ENCODE measurements at places on chromosomes 11 and 22.
A peak's percentile ranks its signal among the peaks of the same experiment; 100 is the strongest.

- DNase-seq: peak; percentile 48
Measured at GRCh38 chr11:3855808-3856491, 486 bp downstream of the STIM1 start.

DNA sequence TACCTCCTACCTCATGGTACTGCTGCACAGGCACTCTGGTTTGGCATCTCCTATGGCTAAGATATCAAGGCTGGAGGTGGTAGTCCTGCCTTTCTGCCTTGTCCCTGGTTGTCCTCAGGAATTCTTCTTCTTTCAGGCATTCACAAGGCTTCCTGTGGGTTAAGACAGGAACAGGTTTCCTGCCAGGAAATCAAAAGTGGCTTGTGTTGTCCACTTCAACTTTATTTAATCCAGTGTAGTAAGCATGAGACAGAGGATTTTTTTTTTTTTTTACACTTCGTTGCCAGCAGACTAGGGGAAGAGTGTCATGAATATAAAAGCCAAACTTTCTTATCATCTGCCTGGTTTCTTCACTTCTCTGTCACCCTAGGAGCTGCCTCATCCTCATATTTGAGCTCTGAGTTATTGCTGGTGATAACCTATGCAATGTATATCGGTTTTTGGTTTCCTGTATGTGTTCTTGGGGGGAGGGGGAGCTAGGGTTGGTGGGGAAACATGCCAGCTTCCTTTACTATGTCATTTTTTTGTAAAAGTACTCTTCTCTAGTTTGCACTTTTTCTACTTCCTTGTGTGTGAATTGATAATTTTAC, 50.2 kb downstream of the XKR3 start:
- DNase-seq: no peak

GRCh38 chr11:9716275-9717039, 52.6 kb downstream of the SWAP70 start:
- DNase-seq: peak; percentile 30

DNA sequence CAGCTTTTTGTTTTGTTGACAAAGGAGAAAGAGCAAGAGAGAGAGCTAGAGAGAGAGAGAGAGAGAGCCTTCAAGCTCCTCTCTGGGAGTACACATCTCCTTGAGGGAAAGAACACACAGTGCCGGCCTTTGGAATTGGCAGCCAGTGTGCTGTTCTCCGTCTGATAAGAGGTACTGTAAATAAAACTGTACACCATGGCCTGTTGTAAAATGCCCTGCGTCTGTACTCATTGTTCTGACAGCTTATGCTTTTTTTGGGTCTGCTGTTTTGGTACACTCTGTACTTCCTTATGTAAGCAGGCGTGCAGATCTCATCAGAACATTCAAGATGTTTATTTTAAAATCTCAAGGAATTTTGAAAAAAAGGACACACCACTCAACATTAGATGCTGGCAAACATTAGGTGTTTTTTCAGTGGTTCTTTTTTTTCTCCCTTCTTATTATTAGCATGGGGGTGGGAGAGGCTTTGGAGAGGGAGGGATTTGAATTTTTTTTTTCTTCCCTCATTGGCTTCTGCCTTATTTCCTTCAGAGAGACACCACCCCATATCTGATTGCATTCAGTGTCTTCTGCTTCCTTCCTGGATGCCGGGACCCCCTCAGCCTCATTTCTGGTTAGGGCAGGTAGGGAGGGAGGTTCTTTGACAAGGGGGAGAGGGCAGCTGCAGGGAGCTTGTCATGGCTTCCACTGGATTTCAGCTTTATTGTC, 116.8 kb upstream of the NNMT start:
- DNase-seq: no peak

DNA sequence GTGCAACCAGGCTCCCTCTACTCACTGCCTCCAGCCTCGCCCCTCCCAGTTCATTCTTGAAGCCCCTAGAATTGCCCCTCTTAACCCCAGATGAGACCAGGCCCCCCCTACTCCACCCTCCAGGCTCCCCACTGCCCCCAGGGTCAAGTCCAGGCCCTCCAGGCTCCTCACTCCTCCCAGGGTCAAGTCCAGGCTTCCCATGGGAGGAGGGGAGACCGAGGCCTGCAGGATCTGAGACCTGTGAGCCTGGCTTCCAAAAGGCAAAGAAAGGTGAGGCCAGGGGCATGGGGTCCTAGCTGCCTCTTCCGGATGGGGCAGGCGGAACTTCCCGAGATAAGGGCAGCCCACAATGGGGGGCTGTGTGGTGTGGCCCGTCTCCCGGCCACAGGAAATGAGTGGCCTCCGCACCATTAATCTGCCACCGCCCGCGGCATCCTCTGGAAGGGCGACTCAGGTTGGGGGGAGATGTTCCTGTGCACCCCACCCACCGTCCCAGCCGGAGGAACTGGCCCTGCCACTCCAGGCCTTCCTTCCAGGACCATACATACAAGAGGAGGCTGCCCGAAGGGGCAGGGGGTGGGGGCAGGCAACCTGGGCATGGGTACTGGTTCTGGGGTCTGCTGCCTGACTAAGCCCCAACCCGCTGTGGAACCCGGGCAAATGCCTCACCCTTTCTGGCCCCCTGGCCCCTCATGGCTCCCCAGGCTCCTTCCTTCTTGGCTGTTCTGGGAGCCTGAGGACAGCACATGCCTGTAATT, 35.1 kb upstream of the WNT11 start:
- DNase-seq: no peak

GRCh38 chr11:17129003-17129402, 51.5 kb upstream of the RPS13 start:
- no peak for DNase-seq

GRCh38 chr11:45093761-45094455, 52.5 kb upstream of the PRDM11 start:
- DNase-seq: no peak

DNA sequence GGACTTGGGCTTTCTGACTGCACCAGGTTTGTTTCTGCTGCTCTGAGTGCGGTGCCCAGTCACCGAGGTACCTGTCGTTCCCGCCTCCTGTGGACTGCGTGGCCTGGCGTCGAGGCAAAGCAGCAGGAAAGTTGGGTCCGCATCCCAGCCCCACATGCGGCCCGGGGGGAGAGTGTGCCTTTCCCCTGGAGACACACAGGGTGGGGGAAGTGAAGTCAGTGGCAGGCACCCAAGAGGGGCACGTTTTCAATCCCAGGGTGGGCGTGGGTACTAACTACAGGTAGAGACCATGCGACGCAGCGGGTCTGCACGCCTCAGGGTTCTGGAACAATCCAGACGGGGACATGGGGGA, 25.3 kb upstream of the GRAMD4 start:
- no peak for DNase-seq

DNA sequence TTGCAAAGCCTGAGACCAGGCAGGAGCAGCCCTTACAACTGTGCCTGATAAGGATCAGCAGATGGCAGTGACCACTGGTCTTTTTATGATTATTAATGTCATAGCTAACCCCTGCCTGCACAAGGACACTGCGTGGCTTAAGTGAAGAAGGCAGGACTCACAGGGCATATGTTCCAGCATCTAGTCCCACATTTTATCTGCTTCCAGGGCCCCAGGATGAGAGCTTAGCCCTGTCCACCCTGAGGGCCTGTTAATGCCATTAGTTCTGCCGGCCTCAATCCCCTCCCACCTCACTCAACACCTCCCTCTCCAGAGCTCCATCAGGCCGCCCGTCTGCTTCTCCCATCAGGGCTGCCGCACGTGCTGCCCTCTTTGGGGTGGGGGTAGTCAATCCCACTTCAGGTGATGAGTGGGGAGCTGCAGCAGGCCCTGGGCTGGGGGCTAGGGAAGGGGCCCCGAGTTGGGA, 33.1 kb upstream of the TSPAN18 start:
- no peak for DNase-seq

- no peak for DNase-seq
Measured at GRCh38 chr11:18106688-18107087, 806 bp upstream of the SAAL1 start.

DNA sequence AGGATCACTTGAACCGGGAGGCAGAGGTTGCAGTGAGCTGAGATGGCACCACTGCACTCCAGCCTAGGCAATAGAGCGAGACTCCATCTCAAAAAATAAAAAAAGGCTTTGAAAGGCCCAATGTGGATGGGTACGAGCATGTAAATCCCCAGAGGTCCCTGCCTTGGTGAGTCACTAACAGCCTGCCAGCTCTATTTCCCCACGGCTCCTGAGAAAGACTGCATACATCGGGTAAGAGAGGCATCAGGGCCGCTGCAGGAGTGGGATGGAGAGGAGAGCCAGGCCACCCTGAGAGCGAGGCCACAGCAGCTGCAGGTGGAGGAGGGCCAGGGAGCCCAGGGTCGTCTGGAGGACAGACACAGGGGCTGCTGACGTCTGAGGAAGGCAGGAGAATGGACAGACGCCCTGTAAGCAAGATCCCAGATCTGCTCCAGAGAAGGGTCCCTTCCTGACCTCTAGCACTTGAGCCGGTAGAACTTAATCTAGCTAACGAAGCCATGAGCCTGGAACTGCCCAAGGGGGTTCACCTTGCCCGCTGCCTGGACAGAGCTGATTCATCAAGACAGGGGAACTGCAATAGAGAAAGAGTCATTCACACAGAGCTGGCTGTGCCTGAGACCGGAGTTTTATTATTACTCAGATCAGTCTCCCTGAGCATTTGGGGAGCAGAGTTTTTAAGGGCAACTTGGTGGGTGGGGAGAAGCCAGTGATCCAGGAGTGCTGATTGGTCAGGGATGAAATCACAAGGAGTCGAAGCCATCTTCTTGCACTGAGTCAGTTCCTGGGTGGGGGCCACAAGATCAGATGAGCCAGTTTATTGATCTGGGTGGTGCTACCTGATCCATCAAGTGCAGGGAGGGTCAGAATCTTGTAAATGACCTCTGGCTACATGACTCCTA, 5.1 kb upstream of the KRTAP5-9 start:
- DNase-seq: no peak

GRCh38 chr22:32082331-32082730, 39.3 kb downstream of the SLC5A1 start:
- DNase-seq: no peak

GRCh38 chr11:88886796-88887195, 179.0 kb downstream of the GRM5 start:
- DNase-seq: peak; percentile 50

- DNase-seq: no peak
Measured at GRCh38 chr11:125071435-125071834, 8.3 kb downstream of the SLC37A2 start.

DNA sequence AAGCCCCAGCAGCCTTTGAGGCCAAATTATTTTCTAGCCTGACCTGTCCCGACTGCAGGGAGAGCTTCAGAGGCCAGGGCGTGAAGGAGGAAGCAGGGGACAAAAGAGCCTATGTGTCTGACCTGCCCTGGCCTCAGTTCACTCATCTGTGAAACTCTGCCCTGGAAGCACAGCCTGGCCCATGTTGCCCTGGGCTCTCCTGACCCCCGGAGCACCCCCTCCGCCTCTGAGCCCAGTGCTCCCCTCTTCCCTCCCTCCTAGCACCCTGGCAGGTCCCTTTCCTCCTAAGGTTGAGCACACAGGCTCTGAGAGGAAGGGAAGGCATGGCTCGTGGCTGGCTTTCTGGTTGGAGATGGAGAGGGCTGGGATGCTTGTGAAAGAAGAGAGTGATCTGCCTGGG, 3.4 kb upstream of the A4GALT start:
- DNase-seq: no peak

DNA sequence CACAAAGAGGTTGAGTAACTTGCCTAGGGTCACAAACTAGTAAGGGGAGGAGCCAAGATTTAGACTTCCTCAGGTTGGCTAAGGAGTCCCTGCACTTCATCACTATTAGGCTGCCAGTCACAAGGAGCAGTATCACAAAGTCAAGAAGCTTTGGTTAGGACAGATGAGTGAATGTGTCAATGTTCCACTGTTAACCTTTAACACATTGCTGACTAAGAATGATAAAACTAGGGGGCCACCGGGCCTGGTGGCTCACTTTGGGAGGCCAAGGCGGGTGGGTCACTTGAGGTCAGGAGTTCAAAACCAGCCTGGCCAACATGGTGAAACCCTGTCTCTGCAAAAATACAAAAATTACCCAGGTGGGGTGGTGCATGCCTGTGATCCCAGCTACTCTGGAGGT, 32.0 kb downstream of the TMEM123 start:
- DNase-seq: no peak

- DNase-seq: peak; percentile 74
Measured at GRCh38 chr11:116930177-116930576, 92.8 kb upstream of the APOA1 start.

DNA sequence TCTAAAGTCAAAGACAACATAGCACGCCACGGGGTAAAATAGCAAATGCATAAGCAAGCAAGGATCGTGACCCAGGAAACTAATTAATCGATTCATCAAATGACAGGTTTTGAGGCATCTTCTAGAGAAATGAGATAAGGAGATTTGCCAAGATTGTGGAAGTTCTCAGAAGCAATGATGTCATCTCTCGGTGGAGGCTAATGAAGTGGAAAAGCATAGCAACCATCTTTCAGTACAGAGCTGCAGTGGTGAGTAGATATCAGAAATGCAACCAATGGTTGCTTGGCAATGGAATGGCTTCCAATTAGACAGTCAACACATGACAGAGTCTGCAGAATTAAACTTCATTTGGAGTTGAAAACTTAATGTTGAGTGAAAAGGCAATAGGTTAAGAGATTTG, 116.0 kb downstream of the KIRREL3 start:
- no peak for DNase-seq

- no peak for DNase-seq
Measured at GRCh38 chr11:80024119-80024518, 583.3 kb upstream of the TENM4 start.

DNA sequence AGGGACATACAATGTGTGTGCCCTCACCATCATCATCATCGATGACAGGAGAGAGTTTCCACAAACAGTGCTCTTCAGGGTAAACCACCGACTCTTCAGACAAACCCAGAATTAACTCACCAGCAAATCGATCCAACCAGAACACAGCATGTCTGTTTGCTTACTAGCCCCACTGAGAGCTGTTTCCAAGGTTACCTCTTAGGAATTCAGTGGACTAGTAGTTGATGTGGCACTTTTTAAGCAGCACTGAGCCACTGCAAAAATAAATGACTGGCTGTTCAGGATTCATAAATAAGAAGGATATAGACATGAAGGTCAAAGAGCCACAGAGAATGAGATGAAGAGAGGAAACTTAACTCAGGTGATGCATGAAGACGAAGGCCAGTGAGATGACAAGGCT, 83.1 kb downstream of the PARVA start:
- DNase-seq: no peak

DNA sequence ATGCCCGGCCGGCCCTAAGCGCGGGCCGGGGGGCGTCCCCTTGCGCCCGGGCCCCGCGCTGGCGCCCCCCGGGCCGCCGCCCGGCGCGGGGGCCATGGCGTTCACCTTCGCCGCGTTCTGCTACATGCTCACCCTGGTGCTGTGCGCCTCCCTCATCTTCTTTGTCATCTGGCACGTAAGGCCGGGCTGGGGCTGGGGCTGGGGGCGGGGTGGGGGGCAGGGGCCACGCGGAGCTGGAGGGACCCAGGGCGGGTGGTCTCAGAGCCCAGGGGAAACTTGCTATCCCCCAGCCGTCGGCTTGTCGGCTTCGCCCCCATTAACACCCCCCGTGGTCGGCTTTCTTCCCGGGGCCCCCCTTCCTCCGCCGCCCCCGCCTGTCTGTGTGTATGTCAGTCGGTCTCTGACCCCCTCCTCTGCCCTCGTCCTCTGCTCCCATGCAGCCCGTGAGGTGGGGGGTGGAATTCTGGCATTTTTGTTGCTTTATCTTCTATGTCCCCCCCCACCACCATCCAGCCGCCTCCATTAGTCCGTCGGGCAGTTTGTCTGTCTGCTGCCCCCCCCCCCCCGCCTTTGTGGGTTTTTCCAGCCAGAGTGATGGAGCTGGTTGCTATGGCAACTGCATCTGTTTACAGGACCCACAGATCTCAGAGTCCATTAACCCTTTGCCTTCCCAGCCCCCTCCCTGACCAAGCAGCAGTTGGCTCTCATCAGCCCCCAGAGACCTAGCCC, 552 bp downstream of the CNIH2 start:
- peak; percentile 64 for DNase-seq
